ENCODE measurements at places on chromosomes 5 and 9. TPM values are rescaled to one million over a fixed set of nuclear protein-coding genes. Genes with fewer than 3 reads are reported as not detected.

- no peak for DNase-seq
These were observed 103.2 kb downstream of the PTTG1 start for GRCh38 chr5:160524827-160525226.

DNA sequence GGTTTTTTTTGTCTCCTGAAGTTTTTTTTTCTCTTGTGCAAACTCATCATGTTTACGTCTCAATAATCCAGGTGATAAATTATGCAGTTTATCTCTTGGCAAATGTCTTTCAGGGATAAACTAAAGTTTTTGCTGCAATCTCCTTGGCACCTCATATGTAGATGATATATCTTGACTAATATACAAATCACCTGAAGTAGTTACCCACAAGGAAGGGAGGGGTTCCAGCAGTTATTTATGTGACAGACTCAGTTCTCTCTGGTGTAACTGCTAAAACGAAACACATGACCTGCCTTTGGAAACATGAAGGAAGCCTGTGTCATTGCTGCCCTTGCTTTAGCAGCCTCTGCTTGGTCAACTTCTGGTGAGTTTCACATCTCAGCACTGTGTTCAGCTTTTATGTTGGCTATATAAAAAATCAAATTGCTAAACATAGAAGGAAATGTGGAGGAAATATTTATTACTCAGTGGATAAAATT is 39.3 kb upstream of the KIAA1958 start:
- DNase-seq, result no peak

ATOX1 gene
- 99.1 TPM for polyA plus RNA-seq

C9orf78 gene
- polyA plus RNA-seq, result 98.0 TPM

HAVCR1 gene
- polyA plus RNA-seq, result not detected

- DNase-seq, result no peak
These were observed 3.7 kb downstream of the PIP5KL1 start for GRCh38 chr9:127926906-127927200.

DNA sequence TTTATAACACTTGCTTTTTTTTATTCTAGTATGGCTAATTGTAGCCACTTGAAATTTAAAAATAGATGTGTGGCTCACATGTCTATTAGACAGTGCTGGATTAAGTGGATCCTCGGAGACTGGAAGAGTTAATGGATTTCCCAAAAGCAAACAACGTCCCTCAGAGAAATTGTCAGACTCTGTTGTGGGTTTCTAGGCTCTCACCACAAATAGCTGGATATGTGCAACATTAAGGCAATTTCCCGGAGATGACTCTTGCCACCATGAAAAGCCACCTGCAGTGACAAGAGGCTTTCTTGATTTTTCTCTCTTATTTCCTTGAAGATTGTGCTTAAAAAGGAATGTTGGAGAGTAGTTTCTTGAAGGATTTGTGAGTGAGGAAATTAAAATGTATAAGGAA is 43.2 kb downstream of the TMEM167A start:
- DNase-seq, result no peak

DNA sequence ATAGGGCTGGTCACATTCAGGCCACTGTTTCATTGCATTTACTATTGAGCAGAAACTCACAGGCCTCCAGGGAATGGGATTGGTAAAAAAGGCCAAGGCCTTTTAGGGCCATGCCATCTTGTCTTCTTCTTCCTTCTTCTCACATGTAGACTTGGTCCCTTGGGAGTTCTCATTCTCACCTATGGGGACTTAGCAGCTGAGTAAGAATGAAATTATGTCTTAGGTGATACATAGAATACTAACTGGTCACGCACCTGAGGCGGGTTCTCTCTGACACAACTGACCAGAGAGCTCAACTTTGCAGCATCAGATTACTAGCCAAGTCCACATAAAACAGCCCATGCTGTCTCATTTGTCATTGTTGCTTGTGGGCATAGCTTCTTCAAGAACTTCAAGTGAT is 641.8 kb downstream of the EFNA5 start:
- DNase-seq, result no peak

LCN10 gene
- polyA plus RNA-seq, result 4.6 TPM

CMYA5 gene
- polyA plus RNA-seq, result 290 TPM

- DNase-seq, result no peak
These were observed 35.7 kb downstream of the LRRC70 start for GRCh38 chr5:62614355-62614754.

CNTNAP3 gene
- 0.23 TPM for polyA plus RNA-seq

RLN2 gene
- 0.17 TPM for polyA plus RNA-seq

DNA sequence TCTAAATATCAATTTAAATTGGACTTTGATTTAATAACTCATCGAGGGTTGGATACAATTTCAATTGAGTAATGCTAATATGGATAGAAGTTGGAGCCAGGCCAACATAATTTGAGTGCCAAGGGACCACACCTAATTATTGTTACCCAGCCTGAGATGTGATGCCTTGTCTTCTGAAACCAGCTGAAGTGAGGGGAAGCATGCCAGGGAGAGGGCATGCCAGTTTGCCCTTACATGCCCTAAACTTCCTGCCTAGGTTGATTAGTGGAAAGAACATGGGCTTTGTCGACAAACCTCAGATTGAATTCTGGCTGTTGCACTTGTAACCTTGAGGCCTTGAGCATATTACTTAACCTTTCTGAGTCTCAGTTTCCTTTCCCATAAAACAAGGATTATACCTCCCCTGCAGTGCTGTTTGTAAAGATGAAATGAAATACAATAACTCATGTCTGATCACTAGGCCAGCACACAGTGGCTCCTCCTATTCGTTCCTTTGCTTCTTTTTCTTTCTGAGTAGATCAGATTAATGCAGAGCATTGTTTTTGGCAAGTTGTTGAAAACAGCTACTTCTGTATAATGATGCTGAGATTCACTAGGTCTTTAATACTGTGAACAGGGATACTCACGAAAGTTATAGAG is 412.8 kb downstream of the TLE4 start:
- DNase-seq, result no peak

DNA sequence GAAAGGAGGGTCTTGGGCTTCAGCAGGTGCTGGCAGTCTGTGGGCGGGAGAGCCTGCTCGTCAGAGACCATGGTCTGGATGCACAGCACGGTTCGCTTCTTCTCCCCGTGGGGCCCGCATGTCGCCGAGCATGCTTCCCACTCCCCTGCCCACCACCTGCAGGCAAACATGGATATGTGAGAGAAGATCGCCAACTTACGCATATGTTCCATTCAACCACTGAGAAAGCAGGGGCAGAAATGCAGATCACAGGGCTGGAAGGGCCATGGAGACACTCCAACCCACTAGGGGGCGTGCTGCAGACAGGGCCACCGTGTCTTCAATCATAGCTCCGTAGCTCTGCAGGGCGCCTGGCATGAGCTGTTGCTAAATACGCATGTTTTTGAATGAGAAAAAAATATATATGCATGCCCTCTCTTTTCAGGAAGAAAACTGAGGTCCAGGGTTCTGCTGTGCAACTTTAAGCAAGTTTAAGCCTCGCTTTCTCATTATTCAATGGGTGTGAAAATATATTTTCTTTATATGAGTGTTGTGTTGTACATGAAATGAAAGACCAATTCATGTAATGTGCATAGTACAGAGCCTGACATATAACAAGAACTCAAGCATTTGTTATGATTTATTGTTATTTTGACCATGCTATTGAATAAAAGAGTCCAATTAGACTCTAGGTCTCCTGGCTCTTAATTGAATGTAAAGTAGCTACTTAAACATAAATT is 148.0 kb downstream of the TARS1 start:
- DNase-seq, result no peak

- DNase-seq, result no peak
These were observed 130.0 kb downstream of the PIK3R1 start for GRCh38 chr5:68345582-68345981.

MCC gene
- 3.2 TPM for polyA plus RNA-seq

NPR2 gene
- polyA plus RNA-seq, result 8.7 TPM

GRCh38 chr9:130010151-130010988 is 32.6 kb downstream of the FNBP1 start:
- no peak for DNase-seq

QRFP gene
- 0.03 TPM for polyA plus RNA-seq

DNA sequence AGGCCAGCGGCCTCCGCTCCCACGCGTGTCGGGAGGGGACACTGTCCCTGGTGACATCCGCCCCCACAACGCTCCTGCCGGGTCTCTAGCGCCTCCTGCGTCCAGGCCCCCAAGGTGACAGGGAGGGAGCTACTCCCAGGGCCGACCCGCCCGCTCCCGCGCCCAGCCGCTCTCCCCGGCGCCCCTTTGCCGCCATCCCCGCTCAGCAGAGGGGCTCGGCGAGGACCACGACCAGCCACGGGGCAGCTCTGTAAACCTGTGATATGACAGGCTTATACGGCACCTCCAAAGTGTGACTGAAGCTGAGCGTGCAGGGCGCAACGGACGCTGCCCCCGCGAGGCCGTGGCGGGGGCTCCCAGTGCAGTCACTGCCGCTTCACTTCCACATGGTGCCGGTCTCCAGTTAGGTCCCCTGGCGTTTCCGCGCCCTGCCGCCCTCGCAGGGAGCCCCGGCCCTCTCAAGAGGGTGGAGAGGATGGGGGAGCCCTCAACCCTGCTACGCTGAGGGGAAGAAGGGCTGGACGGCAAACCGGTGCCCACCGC is 978 bp upstream of the ADCY2 start:
- peak; percentile 51 for DNase-seq

- no peak for DNase-seq
These were observed 98.5 kb upstream of the LMX1B start for GRCh38 chr9:126515001-126515872.

PTPN3 gene
- 72.4 TPM for polyA plus RNA-seq

- DNase-seq, result no peak
These were observed 20.0 kb downstream of the MORN5 start for GRCh38 chr9:122179690-122180074.

DNA sequence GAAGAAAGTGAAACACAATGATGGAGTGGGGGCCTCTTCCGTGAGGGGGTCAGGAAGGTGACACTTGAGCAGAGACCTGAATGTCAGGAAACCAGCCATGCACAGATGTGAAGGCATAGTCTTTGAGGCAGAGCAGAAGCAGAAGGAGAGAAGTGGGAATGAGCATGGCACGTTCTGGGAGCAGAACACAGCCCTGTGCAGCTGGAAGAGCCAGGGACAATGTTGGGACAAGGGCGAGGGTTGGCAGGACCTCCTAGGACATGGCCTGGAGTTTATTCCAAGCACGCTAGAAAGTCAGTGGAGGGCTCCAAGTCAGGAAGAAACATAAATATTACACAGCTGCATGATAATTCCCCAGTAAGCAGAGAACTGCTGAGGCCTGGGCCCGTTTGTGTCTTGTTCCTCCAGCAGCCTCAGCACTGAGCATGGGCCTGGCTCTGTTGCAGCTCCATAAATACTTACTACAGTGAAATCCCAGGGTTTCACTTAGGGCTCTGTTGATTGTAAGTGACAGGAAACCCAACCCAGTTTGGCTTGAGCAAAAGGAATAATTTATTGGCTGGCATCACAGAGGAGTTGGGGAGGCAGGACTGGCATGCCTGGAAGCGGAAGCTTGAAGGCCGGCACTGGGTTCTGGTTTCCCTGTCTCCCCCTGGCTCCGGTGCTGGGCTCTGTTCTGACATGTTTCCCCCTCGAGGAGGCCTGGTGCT is 66.2 kb downstream of the MVB12B start:
- DNase-seq, result no peak

FER gene
- 1.3 TPM for polyA plus RNA-seq

SPINK4 gene
- not detected for polyA plus RNA-seq

CFAP77 gene
- not detected for polyA plus RNA-seq

DNA sequence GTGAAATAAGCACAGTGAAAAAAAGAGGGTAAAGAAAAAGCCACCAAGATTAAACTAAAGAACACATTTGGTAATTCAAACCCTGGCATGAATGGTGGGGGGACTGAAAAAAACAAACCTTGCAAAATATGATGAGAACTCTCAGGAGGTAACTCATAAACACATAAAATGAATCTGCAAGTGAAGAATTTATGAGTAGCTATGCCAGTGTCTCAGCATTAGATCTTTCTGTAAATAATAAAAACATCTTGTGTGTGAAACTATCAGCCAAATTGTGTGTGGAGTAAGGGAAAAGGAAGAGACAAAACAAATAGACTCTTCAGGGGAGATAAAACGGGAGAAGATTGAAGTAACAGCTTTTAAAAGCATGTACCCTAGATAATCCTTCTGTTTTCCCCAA is 129.6 kb upstream of the SPEF2 start:
- no peak for DNase-seq

GRCh38 chr5:7852542-7852941 is 1.6 kb upstream of the CFAP90 start:
- DNase-seq, result no peak

ANKRD20A1 gene
- 0.30 TPM for polyA plus RNA-seq

DNA sequence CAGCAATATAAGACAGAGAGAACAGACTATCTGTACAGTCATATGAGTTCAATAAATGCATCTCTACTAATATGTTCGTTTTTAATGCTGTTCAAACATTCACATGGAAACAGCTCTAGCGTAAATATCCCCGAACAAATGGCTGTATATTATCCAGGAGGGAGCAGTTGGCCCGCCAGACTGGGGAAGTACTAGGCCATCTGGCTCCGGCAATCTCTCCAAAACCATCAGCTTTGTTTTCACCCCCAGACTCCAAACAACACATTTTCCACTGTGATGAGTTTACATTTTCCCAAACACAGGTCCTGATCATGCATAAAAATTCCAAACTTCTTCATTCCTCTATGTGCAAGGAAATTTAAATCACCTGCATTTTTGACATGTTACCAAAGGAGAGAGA is 8.7 kb downstream of the EBF1 start:
- no peak for DNase-seq

APC gene
- 28.6 TPM for polyA plus RNA-seq

DNA sequence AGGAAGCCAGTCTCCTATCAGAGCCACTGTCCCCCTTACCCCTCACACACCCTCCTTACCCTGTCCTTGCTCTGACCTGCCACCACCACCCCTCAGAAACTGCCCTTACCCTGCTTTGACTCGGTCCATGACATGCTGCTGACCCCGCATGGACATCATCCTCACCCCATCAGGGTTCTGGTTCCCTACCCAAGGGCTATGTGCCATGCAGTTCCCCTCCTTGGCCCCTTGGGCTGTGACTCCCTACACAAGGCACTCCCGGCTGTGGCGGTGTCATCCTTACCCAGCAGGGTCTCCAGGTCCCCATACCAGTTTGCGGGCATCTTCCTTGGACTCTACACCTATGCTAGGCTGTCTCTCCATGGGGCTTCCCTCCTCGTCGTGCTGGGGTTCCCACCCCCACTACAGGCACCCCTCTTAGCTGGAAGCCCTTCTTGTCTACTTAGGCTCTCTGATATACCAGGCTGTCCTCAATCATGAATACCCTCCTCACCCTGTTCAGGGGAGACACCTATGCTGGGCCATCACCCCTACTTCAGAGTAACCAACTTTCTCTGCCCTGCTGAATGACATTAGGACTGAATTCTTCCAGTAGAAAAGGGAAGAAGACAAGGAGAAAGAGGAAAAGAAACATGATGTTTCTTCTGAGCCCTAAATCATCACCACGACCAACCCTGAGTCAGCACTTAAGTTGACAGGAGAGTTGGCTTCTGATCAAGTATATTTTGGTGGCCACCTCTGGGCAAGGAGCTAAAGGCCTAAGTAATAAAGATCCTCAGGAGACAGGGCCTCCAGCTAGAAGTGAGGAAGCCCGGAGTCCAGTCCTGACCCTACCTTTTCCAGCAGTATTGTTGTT is 115.2 kb downstream of the GCNT1 start:
- DNase-seq, result no peak

- DNase-seq, result no peak
These were observed 179.7 kb downstream of the PIK3R1 start for GRCh38 chr5:68395302-68395701.

Data from psoas muscle (tissue), 8 donors.